ENCODE measurements at places on chromosomes 7 and 10. TPM values are rescaled to one million over a fixed set of nuclear protein-coding genes. Genes with fewer than 3 reads are reported as not detected.

- H3K36me3 ChIP-seq, result peaks cover 9% of the 10 kb centered on the region
- H3K4me3 ChIP-seq, result no peak overlapping the region
- H3K27me3 ChIP-seq, result no peaks in the 10 kb centered on the region
Observed at GRCh38 chr10:132223156-132223590, 36.4 kb downstream of the DPYSL4 start.

- no peaks in the 10 kb centered on the region for H3K36me3 ChIP-seq
- H3K27ac ChIP-seq, result no peak overlapping the region
- no peaks in the 10 kb centered on the region for H3K27me3 ChIP-seq
- no peak for DNase-seq
- H3K4me1 ChIP-seq, result peaks cover 2% of the 10 kb centered on the region
Observed at GRCh38 chr10:28254290-28254985, 48.4 kb downstream of the MPP7 start.

DNA sequence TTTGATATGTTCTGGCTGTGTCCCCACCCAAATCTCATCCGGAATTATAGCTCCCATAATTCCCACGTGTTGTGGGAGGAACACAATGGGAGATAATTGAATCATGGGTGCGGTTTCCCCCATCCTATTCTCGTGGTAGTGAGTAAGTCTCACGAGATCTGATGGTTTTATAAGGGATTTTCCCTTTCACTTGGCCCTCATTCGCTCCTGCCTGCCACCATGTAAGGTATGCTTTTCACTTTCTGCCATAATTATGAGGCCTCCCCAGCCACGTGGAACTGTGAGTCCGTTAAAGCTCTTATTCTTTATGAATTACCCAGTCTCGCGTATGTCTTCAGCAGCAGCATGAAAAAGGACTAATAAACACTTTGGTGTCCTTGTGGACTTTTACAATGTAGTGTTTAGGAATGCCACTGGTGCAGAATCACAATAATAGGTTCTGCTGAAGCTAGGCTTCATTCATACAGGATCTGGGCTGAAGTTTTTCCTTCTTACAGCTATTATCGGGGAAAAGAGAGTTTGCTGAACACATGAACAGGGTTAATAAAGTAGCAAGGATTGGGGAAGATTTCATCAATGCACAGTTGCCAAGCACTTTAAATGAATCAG lies 74.3 kb downstream of the CPED1 start:
- no peak overlapping the region for H3K27ac ChIP-seq
- no peaks in the 10 kb centered on the region for H3K36me3 ChIP-seq
- DNase-seq, result no peak
- no peak overlapping the region for H3K4me3 ChIP-seq
- H3K27me3 ChIP-seq, result no peaks in the 10 kb centered on the region

DNA sequence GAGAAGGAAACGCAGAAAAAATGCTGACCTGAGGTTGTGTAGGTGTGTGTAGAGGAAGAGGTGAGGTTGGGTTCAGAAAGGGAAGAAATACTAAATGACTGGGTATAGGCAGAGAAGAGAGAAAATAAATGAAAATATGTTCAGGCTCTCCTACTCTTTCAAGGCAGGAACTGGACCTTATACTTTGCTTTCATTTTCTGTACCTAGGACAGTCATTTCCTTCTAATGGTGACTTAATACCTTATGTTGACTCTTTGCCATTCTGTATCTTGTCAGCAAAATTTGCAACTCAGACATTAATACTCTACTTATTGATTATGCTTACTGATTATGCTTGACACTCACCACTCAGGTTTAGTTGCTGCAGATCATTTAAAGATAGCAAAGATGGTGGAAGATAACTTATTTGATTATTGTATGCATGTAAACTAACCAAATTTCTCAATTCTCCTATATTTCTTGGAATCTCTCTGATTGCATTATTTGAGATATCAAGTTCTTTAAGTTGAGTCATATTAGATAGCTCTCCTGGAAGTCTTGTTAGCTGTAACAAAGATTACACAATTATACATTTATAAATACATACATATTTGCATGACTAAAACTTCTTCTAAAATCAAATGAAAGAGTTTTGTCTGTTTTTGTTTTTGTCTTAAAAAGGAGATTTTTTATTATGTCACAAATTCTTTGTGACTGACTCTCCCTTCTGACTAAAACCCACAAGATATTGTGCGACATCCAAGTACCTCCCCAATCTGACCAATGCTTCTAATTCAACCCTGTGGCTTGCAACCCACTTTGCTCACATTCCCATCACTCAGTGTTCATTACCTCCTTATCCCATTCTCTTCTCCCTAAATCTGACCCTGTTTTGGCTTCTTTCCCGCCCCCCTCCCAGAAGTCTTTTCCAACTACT lies 20.0 kb downstream of the LRRD1 start:
- H3K4me1 ChIP-seq, result no peaks in the 10 kb centered on the region
- H3K4me3 ChIP-seq, result no peak overlapping the region

CCDC172 gene
- 3.0 TPM for total RNA-seq

GRCh38 chr10:110824152-110824441 lies 47.6 kb upstream of the PDCD4 start:
- no peak overlapping the region for H3K27ac ChIP-seq
- H3K4me3 ChIP-seq, result no peak overlapping the region
- peaks cover 22% of the 10 kb centered on the region for H3K4me1 ChIP-seq
- no peaks in the 10 kb centered on the region for H3K36me3 ChIP-seq

DNA sequence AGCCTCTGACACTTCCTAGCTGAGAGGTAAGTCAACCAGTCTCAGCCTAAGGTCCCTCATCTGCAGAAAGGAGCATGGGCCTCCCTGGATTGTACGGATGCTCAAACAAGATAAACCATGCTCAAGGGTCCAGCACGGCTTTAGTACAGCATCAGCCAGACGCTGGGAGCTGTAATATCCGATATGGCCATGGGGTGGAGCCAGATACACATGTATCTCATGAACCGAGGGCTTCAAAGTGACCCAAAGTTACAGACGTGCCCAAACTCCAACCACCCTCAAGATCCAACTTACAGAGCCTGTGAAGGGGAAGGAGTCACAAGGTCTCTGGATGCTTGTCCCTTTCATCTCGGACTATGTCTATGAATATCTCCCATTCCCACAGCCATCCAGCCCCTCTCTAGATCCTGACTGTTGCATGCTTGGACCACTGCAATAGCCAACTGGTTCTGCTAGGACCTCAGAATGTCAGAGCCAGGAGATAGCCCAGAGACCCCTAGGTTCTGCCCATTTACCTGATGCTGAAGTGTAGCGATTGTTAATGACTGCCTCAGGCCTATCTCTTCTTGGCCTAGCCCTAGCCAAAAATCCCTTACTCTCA lies 142.4 kb downstream of the SH3PXD2A start:
- no peaks in the 10 kb centered on the region for H3K27me3 ChIP-seq
- H3K4me3 ChIP-seq, result no peak overlapping the region
- peak; percentile 92 for DNase-seq
- H3K4me1 ChIP-seq, result peaks cover 9% of the 10 kb centered on the region
- H3K27ac ChIP-seq, result peak overlapping the region; percentile 30

DNA sequence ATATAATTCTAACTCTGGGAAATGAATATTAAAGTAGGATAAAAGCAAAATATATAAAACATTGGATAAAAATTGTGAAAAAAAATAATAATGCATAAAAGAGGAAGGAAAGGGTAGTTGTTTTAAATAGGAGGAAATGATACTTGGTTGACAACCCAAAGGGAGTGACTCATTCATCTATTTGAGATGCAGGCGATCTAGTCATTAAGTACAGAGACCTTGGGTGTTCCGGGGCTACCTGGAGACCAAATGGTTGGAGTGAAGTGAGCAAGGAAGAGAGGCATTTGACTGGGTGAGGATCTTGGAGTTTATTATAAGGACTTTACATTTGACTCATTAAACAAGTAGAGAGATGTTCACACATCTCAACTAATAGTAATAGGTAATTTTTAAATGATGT lies 111.0 kb downstream of the LRRTM3 start:
- DNase-seq, result no peak
- no peaks in the 10 kb centered on the region for H3K4me1 ChIP-seq
- no peak overlapping the region for H3K4me3 ChIP-seq
- no peaks in the 10 kb centered on the region for H3K36me3 ChIP-seq
- no peak overlapping the region for H3K27ac ChIP-seq

FAM171A1 gene
- 33.9 TPM for total RNA-seq

DNA sequence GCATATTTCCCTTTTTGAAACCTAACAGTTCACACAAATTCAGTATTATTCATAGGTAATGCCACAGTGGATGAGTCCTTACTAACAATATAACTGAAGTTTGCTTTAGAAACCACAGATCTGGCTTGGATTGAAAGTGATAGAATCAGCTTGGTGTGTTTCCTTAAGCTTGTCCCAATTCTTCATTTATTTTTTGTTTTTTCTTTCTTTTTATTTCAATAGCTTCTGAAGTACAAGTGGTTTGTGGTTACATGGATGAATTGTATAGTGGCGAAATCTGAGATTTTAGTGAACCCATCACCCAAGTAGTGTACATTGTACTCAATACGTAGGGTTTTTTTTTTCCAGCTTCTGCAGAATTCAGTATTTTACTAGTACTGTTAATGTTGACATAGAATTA lies 518.2 kb upstream of the SEMA3D start:
- no peaks in the 10 kb centered on the region for H3K27me3 ChIP-seq
- no peak for DNase-seq
- H3K4me1 ChIP-seq, result no peaks in the 10 kb centered on the region
- H3K4me3 ChIP-seq, result no peak overlapping the region

DNA sequence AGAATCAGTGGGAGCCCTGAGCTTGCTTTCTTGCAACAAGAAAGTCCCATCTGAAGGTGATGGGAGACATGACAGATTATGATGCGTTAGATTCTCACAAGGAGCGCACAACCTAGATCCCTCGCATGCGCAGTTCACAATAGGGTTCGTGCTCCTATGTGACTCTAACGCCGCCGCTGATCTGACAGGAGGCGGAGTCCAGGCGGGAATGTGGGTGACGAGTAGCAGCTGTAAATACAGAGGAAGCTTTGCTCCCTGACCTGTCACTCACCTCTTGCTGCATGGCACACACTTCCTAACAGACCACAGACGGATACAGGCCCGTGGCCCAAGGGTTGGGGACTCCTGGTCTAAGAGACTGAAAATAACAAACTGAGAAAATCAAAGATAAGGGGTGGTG lies 1163.4 kb upstream of the AUTS2 start:
- no peaks in the 10 kb centered on the region for H3K27me3 ChIP-seq
- H3K27ac ChIP-seq, result no peak overlapping the region
- no peak for DNase-seq
- H3K4me1 ChIP-seq, result 0 out of 2 replicates have a peak, but pooled peaks cover 5% of the 10 kb centered on the region
- H3K4me3 ChIP-seq, result no peak overlapping the region
- no peaks in the 10 kb centered on the region for H3K36me3 ChIP-seq

DYDC2 gene
- 3.3 TPM for total RNA-seq

DNA sequence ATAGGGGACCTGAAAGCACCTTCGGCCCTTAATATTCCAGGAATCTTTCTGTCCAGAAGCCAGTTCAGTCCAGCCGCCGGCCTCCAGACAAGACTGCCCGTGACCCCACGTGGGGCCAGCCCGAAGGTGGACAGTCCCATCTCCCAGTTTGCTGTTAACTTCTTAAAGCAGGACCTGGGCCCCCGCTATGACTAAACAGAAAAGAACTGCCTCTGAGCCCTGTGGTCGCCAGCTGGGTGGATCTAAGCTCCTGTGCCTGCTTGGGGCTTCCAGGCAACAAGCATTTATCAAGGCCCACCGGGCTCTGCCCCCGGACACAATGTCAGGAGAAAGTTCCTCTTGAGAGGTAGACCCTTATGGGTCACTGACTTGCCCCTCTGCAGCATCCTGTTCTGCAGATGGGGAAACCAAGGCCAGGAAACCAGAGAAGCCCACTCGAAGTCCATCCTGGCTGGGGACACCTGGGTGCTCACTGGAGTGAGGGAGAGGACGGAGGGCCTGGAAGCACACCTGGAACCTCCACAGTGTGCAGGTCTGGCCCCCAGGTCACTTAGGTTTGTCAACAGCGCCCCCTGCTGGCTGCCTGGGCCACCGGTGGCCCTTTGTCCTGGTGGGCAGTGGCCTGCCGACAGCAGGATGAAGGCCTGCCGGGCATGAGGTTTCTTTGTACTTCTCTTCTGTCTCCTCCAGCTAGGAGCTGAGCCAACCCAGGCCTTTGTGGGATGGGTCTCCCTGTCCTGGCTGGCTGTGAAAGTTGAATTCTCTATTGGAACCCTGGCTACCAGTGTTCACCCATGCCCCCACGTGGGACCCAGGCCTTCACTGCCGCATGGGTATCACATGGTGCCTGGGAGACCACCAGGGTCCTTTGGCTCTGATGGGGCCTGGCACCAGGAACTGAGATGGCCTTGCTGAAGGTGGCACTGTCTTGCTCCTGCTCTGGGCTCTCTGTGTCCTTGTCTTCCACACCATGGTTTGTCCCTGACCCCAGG lies 128.0 kb downstream of the ZMIZ1 start:
- H3K4me1 ChIP-seq, result peaks cover 12% of the 10 kb centered on the region
- H3K4me3 ChIP-seq, result no peak overlapping the region
- no peaks in the 10 kb centered on the region for H3K27me3 ChIP-seq
- DNase-seq, result peak; percentile 88
- no peak overlapping the region for H3K27ac ChIP-seq

GRCh38 chr7:100544967-100545359 lies 6.0 kb downstream of the AGFG2 start:
- no peaks in the 10 kb centered on the region for H3K36me3 ChIP-seq
- peaks cover 17% of the 10 kb centered on the region for H3K27me3 ChIP-seq
- no peak for DNase-seq
- no peak overlapping the region for H3K4me3 ChIP-seq
- H3K27ac ChIP-seq, result peak overlapping the region; percentile 81

ACBD7 gene
- total RNA-seq, result 12.5 TPM

DNA sequence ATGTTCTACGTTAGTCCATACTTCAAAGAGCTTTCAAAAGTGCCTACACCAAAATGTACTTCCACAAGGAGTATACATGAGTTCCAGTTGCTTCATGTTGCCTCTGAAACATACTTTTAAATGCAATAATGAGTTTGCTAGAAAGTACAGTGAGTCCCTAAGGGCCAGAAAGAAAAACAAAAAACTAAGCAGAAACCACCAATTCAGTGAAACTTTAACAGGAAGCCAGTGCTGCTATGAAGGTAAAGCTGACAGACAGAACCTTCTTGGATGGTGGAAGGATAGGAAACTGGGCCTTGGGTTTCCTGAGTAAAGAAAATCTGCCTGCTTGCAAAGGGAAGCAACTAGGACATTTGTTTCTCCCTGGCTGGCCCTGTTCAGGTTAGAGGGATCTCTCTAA lies 104.2 kb downstream of the CTTNBP2 start:
- H3K4me1 ChIP-seq, result peaks cover 5% of the 10 kb centered on the region
- H3K36me3 ChIP-seq, result peaks cover 14% of the 10 kb centered on the region
- H3K27ac ChIP-seq, result no peak overlapping the region
- no peak overlapping the region for H3K4me3 ChIP-seq

GRCh38 chr10:29628912-29629526 lies 5.8 kb downstream of the SVIL start:
- H3K4me3 ChIP-seq, result no peak overlapping the region
- DNase-seq, result no peak
- no peaks in the 10 kb centered on the region for H3K27me3 ChIP-seq
- peaks cover 38% of the 10 kb centered on the region for H3K4me1 ChIP-seq
- H3K36me3 ChIP-seq, result peaks cover 3% of the 10 kb centered on the region
- peak overlapping the region; percentile 33 for H3K27ac ChIP-seq

DNA sequence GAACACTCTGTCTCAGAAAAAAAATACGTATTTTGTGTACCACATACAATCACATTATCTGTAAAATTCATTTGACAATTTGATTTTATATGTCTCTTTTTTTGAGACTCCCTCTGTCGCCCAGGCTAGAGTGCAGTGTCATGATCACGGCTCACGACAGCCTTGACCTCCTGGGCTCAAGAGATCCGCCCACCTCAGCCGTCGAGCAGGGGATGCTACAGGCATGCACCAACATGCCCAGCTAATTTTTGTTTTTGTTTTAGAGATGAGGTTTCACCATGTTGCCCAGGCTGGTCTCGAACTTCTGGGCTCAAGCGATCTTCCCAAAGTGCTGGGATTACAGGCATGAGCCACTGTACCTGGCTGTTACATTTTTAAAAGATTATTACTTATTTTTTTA lies 11.6 kb upstream of the BAZ1B start:
- peaks cover 16% of the 10 kb centered on the region for H3K36me3 ChIP-seq
- H3K27me3 ChIP-seq, result no peaks in the 10 kb centered on the region
- DNase-seq, result no peak
- H3K27ac ChIP-seq, result no peak overlapping the region

Measured in WTC11 (cell line).